ENCODE measurements at places on chromosomes 7 and 10.

DNA sequence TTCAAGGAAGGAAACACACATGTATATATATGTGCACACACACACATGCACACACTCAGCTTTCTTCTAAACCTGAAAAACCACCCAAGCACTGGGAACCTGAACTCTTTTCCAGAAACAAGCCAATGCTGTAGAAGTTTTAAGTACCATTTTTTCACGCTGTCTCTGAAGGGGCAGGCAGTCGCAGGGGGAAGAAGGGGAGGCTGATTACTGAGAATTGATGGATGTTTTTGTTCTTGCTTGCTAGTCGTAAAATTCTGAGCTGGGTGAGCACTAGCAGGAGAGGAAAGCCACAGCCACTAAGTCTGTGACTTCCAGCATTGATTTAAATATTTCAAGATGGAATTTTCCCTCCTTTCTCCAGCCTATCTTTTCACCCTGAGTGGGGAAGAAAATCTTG is 391.8 kb downstream of the CALN1 start:
- DNase-seq: no peak

GRCh38 chr7:139603282-139603681 is 79.8 kb downstream of the CLEC2L start:
- DNase-seq: peak; percentile 43

DNA sequence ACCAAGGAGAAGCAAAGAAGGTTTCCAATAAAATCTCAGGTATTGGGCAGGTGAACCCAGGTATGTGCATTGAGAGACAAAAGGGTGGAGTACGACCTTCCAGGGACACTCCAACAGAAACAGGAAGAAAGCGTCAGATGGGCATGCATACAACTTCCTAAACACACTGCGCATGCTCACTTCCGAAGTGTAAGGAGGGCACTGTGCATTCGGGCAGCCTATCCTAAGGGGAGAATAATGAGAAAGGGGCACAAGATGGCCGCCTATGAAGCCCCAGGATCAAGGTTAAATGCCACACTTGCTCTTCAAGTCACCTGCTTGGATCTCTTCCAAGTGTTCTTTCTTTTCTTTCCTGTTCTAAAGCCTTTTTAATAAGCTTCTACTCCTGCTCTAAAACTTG is 39.4 kb upstream of the PRSS1 start:
- DNase-seq: no peak

DNA sequence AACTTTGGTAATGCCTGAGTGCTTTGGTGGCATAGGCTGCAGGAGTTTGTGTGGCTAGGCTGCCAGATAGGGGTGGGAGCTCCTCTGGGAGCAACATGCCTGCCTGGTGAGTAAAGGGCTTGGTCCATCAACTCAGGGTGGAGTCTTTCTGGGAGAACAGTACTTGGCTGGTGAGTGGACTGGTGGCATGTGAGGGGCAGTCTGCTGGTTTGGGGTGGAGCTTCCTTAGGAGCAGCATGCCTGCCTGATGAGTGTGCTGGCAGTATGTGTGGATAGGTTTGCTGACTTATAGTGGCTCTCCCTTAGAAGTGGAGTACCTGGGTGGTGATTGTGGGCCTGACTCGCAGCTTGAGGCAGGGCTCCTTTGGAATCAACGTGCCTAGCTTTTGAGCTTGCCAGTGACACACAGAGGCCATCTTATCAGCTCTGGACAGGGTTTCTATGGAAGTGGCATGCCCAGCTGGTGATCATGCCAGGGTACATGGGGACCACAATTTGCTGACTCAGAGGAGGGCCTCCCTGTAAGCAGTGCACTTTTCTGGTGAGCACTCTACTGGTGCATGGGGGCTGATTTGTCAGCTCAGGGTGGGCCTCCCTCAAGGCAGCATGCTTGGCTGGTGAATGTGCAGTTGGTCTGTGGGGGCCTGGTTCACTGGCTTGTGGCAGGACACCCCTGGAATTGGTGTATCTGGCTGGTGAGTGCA is 35.0 kb upstream of the SRI start:
- no peak for DNase-seq

- DNase-seq: no peak
These were observed 474.3 kb downstream of the SEMA3D start for GRCh38 chr7:84712374-84713121.

DNA sequence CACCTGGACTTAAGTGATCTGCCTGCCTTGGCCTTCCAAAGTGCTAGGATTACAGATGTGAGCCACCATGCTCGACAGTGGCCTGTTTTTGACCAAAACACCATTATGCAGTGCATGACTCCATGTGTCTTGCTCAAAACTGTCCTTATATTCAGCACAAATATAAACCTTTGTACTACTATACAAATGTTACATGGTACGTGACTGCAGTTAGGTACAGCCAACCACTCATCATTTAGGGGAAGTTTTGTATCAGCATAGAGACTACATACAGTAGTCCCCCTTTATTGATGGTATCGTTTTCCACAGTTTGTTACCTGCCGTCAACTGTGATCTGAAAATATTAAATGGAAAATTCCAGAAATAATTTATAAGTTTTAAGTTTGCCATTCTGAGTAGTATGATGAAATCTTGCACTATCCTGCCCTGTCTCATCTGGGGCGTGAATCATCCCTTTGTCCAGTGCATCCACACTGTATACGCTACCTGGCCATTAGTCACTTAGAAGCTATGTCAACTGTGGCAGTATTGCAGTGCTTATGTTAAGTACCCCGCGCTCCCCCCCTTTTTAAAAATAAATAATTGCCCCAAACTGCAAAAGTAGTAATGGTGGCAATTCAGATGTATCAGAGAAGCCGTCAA is 23.3 kb upstream of the ZNF282 start:
- no peak for DNase-seq

- no peak for DNase-seq
These were observed 5.7 kb downstream of the AQP1 start for GRCh38 chr7:30917216-30917893.

- no peak for DNase-seq
These were observed 12.7 kb downstream of the AGR2 start for GRCh38 chr7:16791905-16792698.

All from lower leg skin (tissue), 4 donors.